ENCODE measurements at places on chromosomes 2 and 18.

DNA sequence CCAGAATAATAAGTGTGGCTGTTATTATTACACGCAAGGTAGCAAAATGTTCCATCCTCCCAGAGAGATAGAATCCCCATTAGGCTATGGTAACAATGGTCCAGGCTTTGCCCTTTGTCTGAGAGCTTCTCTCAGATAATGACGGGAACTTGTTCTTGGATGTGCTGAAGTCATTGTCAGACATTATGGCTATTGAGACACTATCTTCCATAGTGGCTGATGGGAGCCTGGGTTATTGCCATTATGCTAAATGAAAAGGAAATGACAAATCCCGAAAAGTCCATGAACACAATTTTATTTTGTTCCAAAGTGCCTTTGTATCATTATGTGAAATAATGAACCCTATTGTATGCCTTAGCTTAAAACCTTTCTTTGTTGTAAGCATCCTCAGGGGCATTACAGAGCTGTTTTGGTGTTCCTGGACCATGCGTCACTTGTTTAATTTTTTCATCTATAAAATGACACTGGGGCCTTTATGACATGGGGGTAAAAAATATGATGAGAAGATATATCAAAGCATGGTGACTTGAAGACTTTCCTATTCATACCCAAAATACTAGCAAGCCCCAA is 218.5 kb downstream of the KCNS3 start:
- DNase-seq = no peak

- no peak for DNase-seq
Observed at GRCh38 chr18:60684843-60685513, 312.4 kb upstream of the MC4R start.

- DNase-seq = no peak
Observed at GRCh38 chr18:71431689-71432088, 1112.5 kb downstream of the CBLN2 start.

DNA sequence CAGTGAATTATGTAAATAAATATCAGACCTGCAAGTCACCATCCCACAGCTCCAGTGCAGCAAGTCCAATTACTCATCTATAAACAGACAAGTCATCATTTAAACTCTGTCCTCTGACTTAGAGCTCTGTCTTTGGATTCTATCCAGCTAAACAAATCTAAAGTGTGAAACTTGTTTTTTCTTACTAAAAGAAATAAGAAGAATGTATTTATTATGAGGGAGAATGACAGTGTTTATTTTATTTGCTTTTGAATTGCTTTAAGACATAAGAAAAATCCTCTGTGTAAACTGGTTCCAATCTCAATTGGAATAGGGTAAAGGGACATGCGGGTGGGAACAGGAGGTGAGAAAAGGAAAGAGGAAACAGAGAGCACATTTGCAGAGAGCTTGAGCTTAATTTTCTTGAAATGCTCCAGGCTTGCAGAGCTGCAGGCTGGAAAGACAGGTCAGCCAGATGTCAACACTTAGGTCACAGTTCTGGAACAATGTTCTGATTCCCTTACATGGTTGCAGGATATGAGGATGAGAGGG is 355.8 kb downstream of the MEIS1 start:
- DNase-seq = no peak

GRCh38 chr18:63160172-63160995 is 159.2 kb downstream of the BCL2 start:
- DNase-seq = no peak

Data from iPS DF 6.9 (cell line).